Adrenal gland (tissue), 19 donors: ENCODE measurements at places on chromosomes 12 and 14.

GRCh38 chr12:53006810-53007309 is 604 bp downstream of the EIF4B start:
- DNase-seq, result peak; percentile 78

DNA sequence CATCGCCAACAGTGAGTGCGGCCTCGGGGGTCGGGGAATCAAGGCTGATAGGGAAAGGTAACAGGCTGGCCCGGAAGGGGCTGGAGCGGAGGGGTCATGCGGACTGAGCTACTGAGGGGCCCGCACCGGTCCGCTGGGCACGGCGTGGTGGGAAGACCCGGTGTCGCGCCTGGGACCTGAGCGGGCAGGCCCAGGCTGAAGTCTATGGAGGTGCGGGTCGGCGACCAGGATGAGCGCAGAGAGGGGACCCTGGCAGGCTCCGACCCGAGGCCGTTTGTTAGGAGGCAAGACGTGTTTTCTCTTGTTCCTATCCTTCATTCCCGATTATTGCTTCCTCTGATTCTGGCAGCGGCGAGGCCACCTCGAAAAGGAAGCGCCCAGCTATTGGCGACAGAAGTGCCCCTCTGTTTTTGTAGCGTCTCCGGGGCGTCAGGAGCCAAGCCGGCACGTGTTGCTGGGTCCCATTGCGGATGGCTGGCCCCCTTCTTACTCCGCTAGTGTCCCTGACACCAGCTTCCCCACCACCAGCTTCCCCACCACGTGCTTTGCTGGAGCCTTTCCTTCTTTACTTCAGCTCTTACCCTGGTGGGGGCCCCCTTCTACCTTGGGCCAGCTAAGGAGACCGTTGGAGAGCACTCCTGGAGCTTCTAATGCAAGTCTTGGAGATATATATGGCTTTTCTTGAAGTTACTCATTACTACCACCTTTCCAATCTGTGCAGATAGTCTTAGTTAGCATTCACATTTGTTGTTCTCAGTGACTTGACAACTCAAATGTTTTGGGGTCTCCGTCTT is 653 bp downstream of the PA2G4 start:
- DNase-seq, result no peak

DNA sequence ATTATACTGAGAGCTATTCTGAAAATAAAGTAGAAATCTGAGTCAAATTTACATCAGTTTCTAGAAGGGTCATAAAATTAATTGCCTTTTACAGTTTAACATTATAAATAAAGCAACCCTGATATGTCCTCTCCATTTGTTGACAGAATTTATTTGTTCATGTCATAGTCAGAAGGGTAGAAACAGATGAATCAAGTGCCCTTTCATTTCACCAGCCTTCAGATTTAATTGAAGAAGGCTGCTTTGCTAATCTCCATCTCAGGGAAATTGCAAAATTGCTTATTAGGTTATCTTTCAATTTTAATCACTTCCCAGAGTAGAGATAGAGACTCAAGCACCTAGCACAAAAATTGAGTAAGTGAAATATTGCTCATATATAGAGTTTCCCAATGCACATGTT is 76.8 kb downstream of the ATXN7L3B start:
- DNase-seq, result no peak

GRCh38 chr14:69299286-69300035 is 39.5 kb downstream of the GALNT16 start:
- DNase-seq, result peak; percentile 46

DNA sequence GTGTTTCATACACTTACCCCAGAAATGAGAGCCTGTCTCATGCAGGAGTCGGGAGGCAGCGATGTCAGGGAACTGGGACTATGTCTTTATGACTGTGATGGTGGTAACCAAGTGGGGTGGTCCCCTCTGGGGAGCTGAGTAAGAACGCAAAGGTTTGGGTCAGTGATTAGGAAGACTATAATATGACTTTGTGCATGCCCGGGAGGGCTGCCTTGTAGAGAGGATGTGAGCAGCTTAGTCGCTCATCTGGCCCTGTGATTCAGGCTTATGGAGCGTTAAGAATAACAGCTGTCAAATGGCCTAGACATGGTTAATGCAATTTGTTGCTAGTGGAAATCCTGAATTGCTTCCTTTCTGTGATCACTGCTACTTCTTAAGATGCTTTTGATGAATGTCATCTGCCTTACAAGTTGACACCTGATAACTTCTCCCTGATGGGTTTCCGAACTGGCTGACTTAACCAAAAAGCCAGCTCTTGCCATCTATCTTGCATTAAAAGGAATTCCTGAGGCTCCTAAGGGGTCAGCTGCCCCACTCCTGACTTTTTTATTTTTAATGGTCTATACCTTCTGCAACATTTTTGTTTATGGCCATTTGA is 35.4 kb upstream of the AACS start:
- no peak for DNase-seq

DNA sequence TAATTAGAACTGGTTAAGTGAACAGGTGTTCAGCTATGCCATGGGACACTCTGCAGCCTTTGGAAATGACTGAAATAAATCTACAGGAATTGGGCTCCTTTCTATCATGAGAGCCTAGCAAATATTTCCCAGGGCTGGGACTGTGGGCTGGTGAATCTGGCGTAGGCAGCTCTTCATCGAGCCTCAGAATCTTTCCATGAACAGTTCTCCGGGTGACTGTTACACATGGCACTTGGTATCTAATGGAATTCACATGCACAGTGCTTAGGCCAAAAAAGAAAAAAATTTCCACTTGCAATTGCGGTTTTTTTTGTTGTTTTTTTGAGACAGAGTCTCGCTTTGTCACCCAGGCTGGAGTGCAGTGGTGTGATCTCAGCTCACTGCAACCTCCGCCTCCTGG is 32.1 kb downstream of the PRKAB1 start:
- no peak for DNase-seq
